ENCODE measurements at places on chromosomes 12 and 14.

- DNase-seq, result no peak
Observed at GRCh38 chr12:67621926-67622325, 26.6 kb upstream of the DYRK2 start.

- DNase-seq, result no peak
Observed at GRCh38 chr12:114901316-114901715, 217.3 kb upstream of the TBX3 start.

DNA sequence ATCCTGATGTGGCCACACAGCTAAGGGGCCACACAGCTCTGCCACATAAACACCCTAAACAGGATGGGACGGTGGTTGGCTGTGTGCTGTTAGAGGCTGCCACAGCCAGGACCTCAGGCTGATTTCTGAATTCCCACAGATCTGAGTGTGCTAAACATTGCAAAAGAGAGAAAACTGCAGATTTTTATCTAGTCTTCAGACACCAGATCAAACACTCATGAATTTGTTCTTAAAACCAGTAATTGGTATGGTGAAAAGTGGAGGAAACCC lies 190.7 kb downstream of the MON2 start:
- DNase-seq, result no peak

DNA sequence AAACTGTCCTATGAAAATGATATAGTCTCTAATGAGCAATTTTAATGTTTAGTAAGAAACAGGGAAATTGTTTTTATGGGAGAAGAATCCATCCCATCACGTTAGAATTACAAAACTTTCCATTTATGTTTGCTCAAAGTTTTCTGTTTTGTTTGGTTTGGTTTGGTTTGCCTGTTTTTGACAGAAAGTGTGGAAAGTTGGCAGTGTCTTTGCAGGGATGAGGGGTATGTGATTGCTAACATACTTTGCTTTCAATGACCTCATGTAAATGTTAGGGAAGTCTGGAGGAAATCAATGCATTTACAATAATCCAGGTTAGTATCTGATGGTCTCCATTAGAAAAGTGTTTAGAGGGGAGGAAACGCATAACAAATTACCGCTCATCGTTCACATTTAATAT lies 12.3 kb upstream of the NAV3 start:
- DNase-seq, result no peak

DNA sequence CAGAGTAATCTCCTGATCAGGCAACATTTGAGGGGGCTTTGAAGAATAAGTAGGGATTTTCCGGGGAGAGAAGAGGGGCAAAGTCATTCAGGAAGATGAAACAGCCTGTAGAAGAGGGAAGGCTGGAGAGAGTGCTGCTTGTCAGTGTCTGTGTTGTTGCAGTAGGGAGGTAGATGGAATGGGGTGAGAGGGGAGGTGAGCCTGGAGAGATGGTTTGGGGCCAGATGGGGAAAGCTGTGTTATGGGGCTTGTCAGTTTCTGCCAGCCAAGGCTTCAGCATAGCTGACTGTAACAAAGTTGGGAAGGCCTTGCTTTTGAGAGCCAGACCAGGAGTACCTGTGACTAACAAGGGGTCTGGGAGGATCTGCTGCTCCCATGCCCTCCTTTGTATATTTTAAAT lies 18.0 kb downstream of the BICD1 start:
- DNase-seq, result no peak

GRCh38 chr12:68479261-68479895 lies 131.3 kb upstream of the RAP1B start:
- no peak for DNase-seq

GRCh38 chr12:9957834-9958233 lies 13.4 kb upstream of the CLEC12A start:
- no peak for DNase-seq

- DNase-seq, result no peak
Observed at GRCh38 chr14:105281371-105282097, 19.3 kb downstream of the BRF1 start.

Measured in activated T-helper 1 cell treated with anti-CD3 and anti-CD28 coated beads, Interleukin-2, amount 50 U/mL, for 16 hours (primary cell).